ENCODE measurements at places on chromosomes 4 and X.

DNA sequence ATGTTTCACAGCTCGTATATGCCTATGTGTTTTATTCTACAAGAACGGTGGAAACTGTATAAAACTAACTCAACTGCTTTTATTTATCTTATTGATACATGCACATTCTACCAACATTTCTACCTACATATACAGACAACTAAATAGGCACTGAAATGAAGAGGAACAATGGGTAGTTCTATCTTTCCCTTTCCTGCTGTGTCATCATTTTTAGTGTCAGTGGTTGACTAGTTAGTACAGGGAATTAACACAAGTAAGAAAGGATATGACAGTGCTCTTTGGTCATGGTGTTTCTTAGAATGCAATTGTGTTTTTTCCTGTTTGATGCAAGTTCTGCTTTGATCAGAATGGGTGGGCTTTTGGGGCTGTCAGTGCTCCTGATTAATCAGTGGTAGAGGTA, 293.8 kb upstream of the CTSO start:
- no peak for DNase-seq

DNA sequence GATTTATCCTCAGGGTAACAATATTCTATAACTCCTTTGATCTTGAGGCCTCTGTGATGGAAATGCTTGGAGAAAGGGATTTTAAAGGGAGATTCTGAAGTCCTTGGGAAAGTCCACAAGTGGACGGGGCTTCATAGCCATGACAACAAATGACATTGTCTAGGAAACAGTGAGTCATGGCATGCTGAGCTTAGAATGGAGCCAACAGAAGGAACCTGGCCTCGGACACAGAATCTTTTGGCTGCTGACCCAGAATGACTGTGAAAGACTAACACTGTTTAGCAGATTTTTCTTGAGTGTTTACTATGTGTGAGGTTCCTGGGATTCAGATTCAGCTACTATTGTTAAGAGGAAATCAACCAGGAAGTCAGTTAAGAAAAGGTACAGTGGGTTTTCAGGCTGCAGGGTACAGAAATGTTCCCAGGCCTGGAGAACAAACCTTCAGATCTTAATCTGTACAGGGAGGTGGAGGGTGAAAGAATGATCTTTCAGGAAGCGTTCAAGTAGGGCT, 18.1 kb upstream of the CXCL2 start:
- no peak for DNase-seq

- DNase-seq: no peak
These were observed 130.3 kb upstream of the PDLIM3 start for GRCh38 chr4:185665655-185666054.

DNA sequence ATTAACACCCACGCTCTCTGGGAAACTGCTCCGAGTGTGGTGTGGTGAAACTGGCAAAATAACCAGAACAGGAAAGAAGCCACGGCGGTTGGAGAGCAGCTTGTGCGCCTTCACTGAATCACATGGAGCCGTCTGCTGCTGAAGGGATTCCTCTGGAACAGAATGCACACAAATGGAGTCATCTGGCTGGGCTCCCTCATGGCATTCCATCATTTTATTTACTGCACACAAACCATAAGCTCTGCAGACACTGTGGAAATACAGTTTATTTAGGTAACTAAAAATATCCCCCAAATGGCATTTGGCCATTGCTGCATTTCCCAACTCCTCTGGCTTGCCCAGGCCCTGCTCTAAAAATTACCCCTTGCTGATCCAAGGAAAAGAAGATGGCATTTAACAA, 187.0 kb upstream of the S100G start:
- no peak for DNase-seq

- DNase-seq: no peak
These were observed 824.9 kb downstream of the KLHL13 start for GRCh38 chrX:117291760-117292159.
